A172 (cell line): ENCODE measurements at places on chromosomes 6 and 20. TPM values are rescaled to one million over a fixed set of nuclear protein-coding genes. Genes with fewer than 3 reads are reported as not detected.

Gene TFAP2A
- 5.2 TPM in 2 replicates for total RNA-seq

Gene PIGU
- 23.7 and 28.7 TPM in 2 replicates for total RNA-seq

- no peak for DNase-seq
Measured at GRCh38 chr20:45765307-45765875, 26.3 kb downstream of the WFDC3 start.

DNA sequence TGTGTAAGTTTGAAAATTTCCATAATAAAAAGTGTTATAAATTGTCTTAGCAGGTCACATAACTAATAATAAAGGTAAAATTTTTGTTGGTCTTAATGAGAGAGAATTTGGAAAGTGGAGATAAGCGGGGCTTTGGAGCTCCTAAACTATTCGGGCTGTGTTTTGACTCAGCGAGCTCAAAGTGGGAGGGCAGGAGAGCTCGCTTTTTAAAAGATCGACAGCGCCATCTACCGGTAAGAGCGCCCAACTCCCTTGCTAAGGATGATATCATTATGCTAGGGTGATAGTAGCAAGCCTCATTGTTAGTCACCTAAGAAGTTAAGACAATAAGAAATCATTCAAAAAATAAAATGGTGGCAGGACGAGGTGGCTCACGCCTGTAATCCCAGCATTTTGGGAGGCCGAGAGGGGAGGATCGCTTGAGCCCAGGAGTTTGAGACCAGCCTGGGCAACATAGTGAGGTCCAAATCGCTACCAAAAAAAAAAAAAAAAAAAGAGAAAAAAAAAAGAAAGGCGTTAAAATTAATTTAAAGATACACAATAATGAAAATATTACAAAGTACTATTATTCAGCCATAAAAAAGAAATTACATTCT, 24.8 kb downstream of the C6orf15 start:
- DNase-seq, result peak; percentile 84

DNA sequence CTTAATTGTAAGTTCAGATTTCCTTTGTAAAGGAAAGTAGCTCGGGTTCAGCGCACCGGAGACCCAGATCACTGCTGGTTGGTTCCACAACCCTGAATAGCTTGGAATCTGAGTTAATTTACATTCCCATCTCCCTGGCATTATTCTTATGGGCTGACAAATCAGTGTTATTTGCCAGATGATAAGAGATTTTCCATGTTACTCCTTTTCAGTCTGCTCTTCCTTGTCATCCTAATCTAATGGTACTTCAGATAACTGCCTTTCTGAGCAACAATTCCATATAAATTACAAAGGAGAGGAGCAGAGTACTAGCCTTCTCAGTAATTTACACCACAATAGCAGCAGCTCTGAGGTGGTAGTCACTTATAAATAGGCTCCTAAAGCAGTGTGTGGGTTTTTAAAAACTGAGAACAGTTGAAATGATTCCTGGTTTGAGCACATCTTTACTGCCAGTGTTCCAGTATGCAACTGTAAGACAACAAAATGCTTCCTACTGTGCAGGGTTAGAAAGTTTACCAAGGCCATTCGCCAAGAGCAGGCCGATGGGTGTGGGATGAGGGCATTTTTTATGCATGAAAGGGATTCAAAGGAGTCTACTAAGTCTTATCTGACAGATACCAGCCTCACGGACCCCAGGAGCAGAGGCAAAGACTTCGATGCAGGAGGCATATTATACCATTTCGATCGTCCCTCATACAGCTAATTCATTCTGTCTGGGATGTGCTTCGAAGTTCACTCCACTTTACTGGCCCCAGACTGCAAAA, 89.7 kb downstream of the NDUFAF5 start:
- DNase-seq, result no peak
